ENCODE measurements at places on chromosomes 7 and 10.
A peak's percentile ranks its signal among the peaks of the same experiment; 100 is the strongest.

DNA sequence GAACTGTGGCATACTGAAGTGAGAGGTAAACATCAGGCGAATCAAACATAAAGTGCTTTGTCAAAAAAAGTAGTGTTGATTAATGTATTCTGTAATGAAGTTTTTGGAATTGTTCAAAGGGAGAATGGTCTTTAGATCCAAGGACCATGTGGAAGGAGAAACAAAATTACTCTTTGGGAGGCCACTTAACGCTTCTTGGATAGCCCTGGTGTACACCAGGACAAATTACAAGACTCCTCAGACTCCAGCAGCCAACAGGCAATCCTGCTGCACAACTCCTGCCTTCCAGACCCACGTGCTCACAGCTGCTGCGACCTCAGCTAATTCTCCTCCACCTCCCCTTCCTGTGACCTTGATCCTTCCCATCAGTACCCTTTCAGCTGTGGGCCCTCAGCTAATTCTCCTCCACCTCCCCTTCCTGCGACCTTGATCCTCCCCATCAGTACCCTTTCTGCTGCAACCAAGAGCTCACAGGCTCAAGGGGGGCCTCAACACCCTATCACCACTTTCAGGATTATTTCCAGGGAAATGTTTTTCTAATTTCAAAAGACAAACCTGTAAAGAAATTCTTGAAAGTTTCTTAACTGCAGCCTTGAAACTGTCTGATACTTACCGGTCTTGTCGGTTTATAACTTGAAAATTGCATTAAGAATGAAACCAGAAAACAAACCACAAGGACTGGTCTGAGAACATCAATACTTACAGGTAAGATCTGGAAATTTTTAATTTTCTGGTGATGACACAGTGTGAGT lies 29.7 kb upstream of the DDC start:
- no peak for DNase-seq

- DNase-seq: no peak
These were observed 171.9 kb downstream of the GRID1 start for GRCh38 chr10:86194684-86195083.

- no peak for DNase-seq
These were observed 14.8 kb downstream of the ACSM6 start for GRCh38 chr10:95208702-95209391.

DNA sequence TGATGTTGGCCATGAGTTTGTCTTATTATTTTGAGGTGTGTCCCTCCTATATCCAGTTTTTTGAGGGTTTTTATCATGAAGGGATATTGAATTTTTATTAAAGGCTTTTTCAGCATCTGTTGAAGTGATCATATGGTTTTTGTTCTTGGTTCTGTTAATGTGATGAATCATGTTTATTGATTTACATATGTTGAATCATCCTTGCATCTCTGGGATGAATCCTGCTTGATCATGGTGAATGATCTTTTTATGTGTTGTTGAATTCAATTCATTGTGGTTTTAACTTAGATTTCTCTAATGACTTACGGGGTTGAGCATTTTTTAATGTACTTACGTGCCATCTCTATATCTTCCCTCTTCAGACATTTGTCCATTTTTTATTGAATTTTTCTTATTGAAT lies 22.9 kb downstream of the DLD start:
- no peak for DNase-seq

DNA sequence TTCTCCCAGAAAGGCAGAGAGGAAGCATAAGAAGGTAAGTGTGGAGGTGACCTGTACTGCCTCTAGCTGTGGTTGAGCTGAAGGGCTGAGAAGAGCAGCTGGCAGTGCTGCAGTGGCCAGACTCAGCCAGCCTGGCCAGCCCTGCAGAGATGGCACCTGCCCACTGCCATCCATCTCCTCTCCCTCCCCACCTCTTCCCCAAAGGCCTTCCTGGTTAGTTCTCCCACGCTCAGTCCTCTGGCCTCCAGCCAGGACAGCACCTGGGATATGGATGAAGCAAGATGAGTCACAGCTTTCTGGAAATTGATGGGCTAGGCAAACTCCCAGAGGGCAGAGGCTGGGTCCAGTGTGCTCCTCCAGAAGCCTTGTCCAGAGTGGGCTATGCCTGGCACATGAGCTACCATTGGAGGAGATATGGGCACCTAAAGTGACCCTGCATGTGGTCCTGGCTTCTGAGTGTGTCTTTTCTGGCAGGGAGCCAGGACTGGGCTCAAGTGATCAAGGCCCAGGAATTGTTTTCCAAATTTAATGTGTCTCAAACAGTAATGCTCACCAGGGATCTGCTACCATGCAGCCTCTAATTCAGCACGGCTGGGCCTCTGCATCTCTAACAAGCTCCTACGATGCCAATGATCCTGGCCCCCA lies 81.0 kb upstream of the CACUL1 start:
- peak; percentile 18 for DNase-seq

DNA sequence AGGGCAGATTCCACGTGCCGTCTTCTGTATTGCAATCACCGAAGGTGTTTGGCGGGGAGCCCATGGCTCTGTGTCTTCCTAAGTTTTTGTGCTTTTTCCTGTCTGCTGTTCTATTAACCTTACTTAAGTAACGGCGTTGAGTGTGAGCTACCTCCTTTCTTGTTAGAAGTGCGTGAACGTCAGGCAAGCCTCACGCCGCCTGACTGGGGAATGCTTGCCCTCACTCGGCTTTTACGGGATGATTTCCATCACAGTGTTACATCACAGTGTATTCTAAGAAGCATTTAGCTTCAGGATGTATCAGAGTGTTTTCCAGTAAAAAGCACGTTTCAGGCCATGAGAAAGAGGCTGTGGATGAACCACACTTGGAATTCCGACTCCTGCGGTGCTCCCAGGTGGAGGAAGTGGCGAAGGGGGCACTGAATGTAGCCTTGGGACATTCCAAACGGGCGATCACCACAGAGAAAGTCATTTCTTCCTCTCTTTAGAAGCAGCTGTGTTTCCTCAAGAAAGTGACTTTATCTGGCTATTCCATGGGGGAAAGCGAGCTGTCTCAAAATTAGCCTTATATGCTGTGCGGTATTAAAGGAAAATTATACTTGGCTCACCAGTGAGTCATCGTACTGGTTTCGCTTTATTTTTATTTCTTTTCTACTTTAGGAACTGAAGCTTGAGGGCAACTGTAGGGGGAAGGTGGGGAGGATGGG lies 290.7 kb downstream of the KLF6 start:
- no peak for DNase-seq

DNA sequence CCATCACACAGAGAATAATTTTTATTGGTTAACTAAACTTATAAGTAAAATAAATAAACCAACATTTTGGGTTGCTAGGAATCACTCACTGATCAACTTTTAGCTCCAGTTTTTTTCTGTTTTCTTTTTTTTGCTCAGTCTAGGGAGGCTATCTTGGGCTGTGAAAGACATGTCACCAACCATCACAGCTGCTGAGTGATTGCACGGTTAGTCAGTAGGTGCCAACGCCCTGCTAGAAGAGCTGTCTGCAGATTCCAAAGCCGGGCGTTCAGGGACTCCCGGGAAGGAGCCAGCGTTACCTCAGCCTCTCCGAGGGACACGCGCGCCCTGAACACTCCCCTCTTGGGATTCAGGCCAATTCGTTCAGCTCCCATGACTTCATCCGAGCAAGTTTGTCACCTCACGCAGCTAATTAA lies 604 bp upstream of the STAM start:
- DNase-seq: peak; percentile 68

DNA sequence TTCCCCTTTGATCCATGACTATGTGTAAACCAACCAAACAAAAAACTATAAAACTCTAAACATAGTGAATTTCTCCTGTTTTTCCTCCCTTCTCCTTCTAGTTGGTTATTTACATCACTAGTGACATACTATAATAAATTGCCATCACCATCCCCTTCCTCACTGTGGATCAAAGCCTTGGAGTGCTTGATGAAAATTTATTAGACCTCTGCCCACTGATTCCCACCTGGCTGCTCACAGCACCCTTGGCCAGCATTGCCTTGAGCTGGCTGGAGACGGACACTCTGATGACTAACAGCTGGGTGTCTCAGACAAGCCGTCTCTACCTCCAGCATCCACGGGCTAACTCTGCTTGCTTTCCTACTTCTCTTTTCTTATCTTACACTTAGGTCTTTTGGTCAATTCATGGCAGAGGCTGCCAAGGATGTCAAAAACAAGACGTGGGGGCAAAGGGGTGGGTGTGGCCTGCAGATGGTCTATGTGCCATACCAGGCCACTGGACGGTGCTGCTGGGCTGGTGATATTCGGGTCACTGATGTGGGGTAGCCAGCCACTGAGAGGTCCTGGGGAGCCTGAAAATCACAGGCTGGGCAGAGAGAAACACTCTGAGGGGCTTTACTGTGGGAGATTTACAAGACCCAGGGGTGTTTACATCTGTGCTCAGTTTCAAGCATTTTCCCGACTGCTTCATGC lies 207.8 kb downstream of the TAX1BP1 start:
- no peak for DNase-seq

- DNase-seq: no peak
These were observed 95.0 kb downstream of the FAM53B start for GRCh38 chr10:124649214-124649613.

DNA sequence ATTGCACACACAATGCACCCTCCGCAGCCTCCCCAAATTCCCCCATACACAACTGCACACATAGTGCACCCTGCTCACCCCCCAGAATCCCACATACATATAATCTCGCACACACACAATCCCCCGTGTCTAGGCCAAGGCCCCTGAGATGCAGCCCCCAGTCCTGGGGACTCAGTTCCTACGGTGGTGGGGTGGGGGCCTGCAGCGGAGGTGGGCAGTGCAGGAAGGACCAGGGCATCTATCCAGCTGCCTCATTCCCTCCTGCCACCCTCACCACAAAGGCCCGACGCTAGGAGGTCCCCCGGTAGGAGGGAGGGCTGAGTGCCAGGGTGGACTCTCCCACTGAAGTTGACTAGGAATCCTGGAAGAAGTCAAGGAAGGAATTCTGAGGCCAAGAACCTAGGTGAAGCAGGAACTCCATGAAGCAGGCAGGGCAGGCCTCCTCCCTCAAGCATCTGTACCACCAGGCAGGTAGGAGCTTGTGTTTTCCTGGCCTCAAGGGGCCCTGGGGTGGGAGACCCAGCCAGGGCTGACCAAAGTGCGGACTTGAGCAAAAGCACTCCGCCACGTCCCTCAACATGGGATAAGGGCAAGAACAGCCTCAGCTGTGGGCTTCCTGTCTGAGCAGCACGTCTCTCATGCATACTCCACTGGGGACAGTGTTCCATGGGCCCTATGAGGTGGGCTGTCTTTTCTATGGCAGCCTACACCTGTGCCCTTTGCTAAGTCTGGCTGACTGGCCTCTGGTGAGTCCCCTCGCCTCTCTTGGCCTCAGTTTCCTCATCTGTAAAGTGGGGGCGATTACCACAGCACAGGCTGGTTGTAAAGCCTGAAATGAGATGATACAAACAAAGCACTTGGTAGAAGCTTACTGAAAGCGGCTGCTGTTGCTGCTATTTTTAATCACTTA lies 145.7 kb downstream of the MAPK8 start:
- DNase-seq: no peak

GRCh38 chr7:88628363-88629085 lies 131.0 kb upstream of the ZNF804B start:
- no peak for DNase-seq

- no peak for DNase-seq
These were observed 196.2 kb downstream of the PTN start for GRCh38 chr7:137147338-137147720.

DNA sequence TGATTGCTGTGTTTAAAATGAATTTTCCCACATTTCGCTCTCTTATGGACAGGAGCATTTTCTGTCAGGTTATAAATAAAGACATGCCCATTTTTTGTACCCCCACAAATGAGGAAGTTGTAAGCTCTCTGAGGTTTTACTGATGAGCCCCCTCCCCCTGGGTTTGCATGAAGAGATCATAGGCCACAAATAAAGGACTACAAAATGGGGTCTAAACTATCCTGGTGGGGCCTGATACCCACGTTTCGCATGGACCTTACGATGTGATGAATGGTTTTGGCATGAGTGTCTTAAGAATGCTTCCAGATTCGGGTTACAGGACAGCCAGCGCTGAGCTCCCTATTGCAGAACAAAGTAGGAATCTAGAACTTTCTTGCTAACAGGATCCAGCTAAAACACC lies 5.8 kb downstream of the IKZF1 start:
- no peak for DNase-seq

DNA sequence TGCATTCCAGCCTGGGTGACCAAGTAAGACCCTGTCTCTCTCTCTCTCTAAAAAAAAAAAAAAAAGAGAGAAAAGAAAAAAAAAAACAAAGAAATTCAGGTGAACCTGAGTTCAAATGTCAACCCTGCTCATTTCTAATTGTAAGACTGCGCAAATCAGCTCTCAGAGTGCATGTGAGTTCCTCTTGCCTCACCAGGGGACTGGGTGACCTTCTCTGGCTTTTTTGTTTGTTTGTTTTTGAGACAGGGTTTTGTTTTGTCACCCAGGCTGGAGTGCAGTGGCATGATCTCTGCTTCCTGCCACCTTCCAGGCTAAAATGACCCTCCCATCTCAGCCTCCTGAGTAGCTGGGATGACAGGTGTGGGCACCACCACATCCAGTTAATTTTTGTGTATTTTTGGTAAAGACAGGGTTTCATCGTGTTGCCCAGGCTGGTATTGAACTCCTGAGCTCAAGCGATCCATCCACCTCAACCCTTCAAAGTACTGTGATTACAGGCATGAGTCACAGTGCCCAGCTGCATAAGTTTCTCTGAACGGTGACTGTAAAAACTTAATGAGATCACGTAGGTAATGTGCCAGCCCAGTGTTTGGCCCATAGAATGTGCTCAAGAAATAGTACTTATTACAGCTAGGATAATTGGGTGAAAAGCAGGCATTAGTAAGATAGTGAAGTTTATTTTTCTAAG lies 45.3 kb upstream of the BAMBI start:
- peak; percentile 42 for DNase-seq

DNA sequence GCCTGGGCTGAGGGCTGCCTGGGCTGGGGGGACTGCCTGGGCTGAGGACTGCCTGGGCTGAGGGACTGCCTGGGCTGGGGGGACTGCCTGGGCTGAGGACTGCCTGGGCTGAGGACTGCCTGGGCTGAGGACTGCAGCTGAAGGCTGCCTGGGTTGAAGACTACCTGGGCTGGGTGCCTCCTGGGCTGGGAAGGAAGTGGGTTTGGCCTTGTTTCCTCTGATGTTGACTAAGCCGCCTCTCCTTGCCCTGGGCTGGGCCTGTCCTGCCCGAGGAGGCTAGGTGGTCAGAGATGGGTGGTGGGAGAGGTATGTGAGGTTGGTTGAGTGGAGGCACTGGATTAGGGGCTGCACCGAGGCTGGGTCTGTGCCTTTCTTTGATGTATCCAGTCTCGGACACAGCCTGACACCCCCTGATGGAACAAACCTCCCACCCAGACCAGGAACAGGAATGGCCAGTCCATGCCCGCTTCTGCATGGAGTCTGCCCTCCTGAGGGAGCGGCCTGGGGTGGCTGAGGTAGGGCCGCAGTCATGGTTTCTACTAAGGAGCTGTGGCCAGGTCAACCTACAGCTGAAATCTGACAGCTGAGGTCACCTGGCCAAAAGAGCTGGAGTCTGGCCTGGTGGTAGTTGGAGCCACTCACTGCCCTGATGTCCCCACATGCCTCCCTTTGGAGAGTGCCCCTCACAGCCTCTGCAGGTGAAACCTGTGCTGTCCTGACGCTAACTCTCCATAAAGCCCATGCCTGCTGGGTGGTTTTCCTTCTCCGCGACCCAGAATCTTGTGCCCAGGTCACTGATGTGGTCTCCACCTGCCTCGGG lies 22.3 kb downstream of the SCART1 start:
- no peak for DNase-seq

All from retinal pigment epithelial cell (primary cell).